ENCODE measurements at places on chromosomes 5 and 9.

DNA sequence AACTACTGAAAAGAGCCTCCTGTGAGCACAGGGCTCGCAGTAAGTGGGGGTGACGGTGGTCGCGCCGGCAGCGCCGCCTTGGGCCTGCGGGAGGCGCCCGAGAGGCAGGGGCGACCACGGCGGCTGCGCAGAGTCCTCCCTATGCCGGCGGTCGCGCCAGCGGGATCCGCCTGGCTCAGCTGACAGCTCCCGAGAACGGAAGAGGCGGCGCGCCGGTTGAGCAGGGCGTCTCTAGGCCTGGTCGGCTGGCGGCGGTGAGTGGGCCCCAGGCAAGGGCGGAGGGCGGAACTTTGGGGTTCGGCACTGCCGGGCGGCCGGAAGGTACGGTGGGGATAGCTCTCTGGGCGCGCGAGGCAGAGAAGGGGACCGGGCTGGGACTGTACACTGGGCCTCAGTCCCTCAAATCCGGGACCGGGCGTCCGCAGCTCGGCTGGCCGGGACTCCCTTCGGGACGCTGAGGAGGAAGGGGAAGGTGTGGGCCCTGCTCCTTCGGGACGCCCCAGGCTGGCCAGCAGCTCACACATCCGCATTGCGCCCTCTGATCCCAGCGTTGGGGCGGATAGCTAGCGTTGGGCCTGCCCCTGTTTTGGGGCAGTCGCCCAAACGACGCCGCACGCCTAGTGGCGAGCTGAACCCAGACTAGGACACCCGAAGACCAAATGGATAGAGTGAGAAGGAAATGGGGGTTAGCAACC, at the start of gene RNF14:
RNF14 (plus strand) TSS at position 192 of the 695 bp plus-strand sequence. CDS start 4,484 bp downstream, outside the sequence.
- peak within 1 kb of the TSS; percentile 92 for H3K27ac ChIP-seq
- H3K4me3 ChIP-seq = peak within 1 kb of the TSS; percentile 86
- no peaks in the 10 kb centered on the region for H3K27me3 ChIP-seq
- H3K4me1 ChIP-seq = peaks cover 40% of the 10 kb centered on the region
- peaks cover 16% of the 10 kb centered on the region for H3K36me3 ChIP-seq
- ATAC-seq = peak; percentile 98

DNA sequence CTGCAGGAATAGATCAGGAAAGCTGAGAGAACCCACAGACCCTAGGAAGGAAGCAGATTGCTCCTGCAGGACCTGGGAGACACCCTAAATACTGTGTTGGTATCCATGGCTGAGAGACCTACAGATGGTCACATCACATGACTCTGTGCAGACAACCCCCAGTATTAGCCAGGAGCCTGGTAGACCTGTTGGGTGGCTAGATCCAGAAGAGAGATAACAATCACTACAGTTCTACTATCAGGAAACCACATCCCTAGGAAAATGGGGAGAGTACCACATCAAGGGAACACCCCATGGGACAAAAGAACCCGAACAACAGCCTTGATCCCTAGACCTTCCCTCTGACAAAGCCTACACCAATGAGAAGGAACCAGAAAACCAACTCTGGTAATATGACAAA, 24.2 kb upstream of the MELK start:
- no peak overlapping the region for H3K27ac ChIP-seq
- ATAC-seq = no peak
- no peaks in the 10 kb centered on the region for H3K36me3 ChIP-seq
- no peak overlapping the region for H3K4me3 ChIP-seq
- peaks cover 14% of the 10 kb centered on the region for H3K4me1 ChIP-seq

- H3K4me3 ChIP-seq = no peak overlapping the region
- H3K4me1 ChIP-seq = peaks cover 28% of the 10 kb centered on the region
- peaks cover 43% of the 10 kb centered on the region for H3K27me3 ChIP-seq
- ATAC-seq = peak; percentile 50
- H3K36me3 ChIP-seq = no peaks in the 10 kb centered on the region
- no peak overlapping the region for H3K27ac ChIP-seq
Measured at GRCh38 chr9:89657765-89658164, 53.0 kb downstream of the GADD45G start.

DNA sequence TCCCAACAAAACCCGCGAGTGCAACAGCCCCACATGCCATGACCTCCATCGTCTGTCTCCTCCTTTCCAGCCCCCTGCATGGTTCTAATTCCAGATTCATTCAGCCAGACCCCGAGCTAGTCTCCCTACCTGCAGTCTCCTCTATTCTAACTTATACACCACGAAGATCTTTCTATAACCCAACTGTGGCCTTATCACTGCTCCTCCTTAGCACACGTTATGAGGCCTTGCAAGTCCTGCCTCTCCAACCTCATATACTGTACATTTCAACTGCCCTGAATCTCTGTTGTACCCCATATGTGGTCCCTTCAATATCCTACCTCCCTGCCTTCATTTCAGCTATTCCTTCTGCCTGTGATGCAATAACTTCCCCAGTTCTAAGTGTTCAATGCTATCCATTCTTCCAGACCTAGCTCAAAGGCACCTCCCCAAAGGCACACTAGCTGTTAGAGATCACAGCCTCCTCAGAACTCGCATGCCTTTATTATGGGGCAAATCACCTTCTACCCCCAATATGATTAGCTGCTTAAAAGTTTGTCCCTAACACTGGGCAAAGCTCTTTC, 215.1 kb upstream of the TRIM32 start:
- H3K27ac ChIP-seq = no peak overlapping the region
- H3K4me3 ChIP-seq = no peak overlapping the region
- peaks cover 14% of the 10 kb centered on the region for H3K36me3 ChIP-seq
- no peak for ATAC-seq
- H3K4me1 ChIP-seq = no peaks in the 10 kb centered on the region

GRCh38 chr9:137435980-137436760, 5.0 kb downstream of the ENTPD8 start:
- peaks cover 50% of the 10 kb centered on the region for H3K27me3 ChIP-seq
- peak; percentile 55 for ATAC-seq
- H3K36me3 ChIP-seq = no peaks in the 10 kb centered on the region

DNA sequence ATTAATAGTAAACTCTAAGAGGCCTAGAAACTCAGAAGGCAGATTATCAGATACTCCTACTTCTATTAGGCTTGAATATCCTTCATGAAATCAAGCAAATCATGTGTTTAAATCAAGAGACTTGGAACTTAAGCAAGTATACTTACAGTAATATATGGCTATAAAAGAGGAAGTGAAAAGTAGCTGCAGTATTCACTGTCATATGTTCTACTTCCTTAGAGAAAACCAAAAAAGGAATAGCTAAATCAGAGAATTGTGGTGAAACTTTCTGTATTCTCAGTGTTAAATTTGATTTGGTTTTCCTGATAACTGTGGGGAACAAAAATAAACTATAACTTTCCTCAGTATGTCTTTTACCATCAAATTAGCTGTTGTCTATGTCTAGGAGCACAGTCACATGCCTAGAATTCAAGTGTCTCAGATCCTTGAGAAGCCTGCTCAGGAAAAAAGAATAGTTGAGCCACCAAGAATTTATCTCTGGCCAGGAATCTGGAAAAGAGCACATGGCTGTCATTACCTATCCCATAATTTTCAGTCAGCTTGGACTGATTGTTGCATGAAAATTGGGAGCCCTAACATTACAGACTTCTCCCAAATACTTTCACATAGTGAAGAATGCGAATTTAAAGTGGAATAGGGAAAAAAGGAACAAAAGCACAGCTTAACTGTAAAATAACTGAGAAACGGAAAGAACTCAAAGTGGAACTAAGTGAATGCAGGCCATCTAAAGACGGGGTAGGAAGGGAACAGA, 1.7 kb downstream of the FKBP15 start:
- no peaks in the 10 kb centered on the region for H3K27me3 ChIP-seq
- peaks cover 49% of the 10 kb centered on the region for H3K4me1 ChIP-seq
- peak overlapping the region; percentile 82 for H3K27ac ChIP-seq
- peak overlapping the region; percentile 93 for H3K4me3 ChIP-seq
- ATAC-seq = peak; percentile 57
- peaks cover 9% of the 10 kb centered on the region for H3K36me3 ChIP-seq

DNA sequence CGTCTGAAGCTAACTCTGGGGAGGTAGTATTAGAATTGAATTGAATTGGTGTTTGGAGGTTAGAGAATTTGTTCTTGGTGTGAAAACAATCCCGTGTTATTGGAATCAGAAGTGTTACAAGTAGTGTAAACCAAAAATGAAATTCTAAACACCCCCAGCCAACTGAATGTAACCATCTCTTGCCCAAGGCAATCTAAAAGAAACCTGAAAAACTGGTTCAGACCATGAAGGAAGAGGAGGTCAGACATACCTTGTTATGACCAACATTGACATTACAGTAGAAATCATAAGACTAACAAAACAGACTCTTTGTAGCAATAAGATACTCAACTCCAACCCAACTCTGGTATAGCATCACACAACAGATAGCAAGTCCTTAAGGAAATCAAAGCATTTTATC, 159.0 kb downstream of the TUSC1 start:
- no peak for ATAC-seq
- H3K27ac ChIP-seq = no peak overlapping the region
- no peaks in the 10 kb centered on the region for H3K36me3 ChIP-seq

DNA sequence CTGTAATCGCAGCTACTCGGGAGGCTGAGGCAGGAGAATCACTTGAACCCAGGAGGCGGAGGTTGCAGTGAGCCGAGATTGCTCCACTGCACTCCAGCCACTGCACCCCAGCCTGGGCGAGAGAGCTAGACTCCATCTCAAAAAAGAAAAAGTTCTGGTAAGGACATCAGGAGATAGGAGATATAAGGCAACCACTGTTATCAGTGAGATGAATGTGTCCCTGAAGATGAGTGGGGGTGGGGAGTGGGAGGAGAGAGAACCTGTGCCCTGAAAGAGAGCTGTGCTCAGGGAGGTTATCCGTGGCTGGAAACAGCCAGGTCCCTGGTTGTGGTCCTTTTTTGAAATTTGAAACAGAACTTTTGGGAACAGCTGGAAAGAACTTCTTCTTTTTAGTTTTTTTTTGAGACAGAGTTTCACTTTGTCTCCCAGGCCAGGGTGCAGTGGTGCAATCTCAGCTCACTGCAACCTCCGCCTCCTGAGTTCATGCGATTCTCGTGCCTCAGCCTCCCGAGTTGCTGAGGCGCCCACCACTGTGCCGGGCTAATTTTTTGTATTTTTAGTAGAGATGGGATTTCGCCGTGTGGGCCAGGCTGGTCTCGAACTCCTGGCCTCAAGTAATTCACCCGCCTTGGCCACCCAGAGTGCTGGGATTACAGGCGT, 2.6 kb downstream of the PTPA start:
- no peaks in the 10 kb centered on the region for H3K36me3 ChIP-seq
- no peak overlapping the region for H3K4me3 ChIP-seq
- H3K27me3 ChIP-seq = no peaks in the 10 kb centered on the region
- peaks cover 45% of the 10 kb centered on the region for H3K4me1 ChIP-seq
- no peak for ATAC-seq

DNA sequence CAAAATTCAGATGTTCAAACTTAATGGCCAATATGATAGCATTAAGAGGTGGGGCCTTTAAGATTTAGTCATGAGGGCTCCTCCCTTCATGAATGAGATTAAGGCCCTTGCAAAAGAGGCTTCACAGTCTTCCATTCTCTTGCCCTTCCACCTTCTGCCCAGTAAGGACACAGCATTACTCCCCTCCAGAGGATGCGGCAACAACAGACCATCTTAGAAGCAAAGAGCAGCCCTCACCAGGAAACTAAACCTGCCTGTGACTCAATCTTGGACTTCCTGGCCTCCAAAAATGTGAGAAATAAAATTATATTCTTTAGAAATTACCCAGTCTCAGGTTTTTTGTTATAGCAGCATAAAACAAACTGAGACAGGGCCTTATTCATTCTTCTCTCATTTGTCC, 8.2 kb downstream of the AP3B1 start:
- peaks cover 44% of the 10 kb centered on the region for H3K4me1 ChIP-seq
- H3K27me3 ChIP-seq = no peaks in the 10 kb centered on the region
- no peak overlapping the region for H3K27ac ChIP-seq

DNA sequence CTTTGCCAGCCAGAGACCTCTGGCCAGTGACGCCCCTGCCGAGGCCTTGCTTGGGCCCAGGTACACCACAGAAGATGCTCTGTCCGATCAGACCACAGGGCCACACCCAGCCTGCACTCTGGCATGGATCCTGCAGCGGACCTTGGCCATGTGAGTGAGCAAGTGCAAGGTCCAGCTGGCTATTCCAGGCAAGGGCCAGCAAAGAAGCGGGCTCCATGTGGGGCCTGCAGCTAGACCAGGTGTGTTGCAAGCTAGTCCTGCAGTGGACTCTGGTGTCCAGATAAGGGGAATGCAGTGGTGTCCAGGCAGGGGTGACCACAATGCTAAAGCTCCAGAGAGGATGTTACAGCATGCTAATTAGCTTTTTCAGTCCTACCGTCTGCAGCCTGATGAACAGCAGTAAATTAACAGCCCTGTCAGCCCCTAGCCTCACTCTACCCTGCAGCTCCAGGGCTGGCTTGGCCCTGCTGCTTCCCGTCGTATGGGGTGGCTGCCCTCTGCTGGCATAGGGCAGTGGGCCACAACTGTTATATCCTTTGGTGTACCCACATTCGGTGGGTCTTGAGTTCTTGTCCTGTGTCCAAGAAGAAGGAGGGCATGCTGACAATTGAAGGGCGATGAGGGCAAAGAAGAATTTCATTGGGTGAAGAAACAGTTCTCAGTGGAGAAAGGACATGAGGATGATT, 284.5 kb upstream of the POU5F2 start:
- no peak overlapping the region for H3K4me3 ChIP-seq
- peaks cover 68% of the 10 kb centered on the region for H3K36me3 ChIP-seq
- H3K27me3 ChIP-seq = no peaks in the 10 kb centered on the region

DNA sequence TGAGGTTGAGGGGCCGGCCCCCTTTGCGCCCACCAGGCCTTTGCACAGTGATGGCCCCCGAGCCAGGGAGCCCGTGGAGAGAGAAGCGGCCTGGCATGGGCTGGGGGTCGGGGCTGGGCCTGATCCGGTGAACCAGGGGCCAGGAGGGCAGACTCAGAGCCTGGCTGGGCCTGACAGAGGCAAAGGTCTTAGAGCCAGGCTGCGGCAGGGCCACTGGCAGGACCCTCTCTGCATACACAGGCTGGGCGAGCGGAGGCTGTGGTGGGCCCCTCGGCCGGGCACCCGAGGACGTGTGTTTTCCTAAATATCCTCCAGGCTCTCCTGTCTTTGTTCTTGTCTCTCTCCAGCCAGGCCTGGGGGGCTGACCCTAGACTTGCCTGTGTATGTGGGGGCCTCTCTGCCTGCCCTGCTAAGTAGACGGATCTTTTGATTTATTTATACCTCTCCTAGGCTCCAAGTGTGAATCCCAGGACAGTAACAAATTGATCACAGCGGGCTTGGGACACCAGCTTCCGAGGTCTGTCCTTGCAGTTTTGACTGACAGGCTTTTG, 933 bp downstream of the NEK6 start:
- peak; percentile 20 for ATAC-seq
- peak overlapping the region; percentile 99 for H3K4me3 ChIP-seq
- H3K27ac ChIP-seq = peak overlapping the region; percentile 93
- no peaks in the 10 kb centered on the region for H3K27me3 ChIP-seq

GRCh38 chr9:114366334-114367128, 21.3 kb downstream of the AKNA start:
- peak overlapping the region; percentile 64 for H3K4me3 ChIP-seq
- no peaks in the 10 kb centered on the region for H3K27me3 ChIP-seq
- peak; percentile 78 for ATAC-seq
- H3K27ac ChIP-seq = peak overlapping the region; percentile 59
- peaks cover 84% of the 10 kb centered on the region for H3K4me1 ChIP-seq
- peaks cover 68% of the 10 kb centered on the region for H3K36me3 ChIP-seq

- no peak overlapping the region for H3K27ac ChIP-seq
Measured at GRCh38 chr9:81397481-81398381, 291.6 kb downstream of the TLE1 start.

Measured in stimulated activated memory B cell treated with anti-CD40 and anti-IgM and Interleukin-4, amounts not matched to agents 10 μg/mL and 1 μg/mL and 100 μg/mL, for 72 hours (primary cell).